Activated CD4-positive, alpha-beta T cell treated with anti-CD3 and anti-CD28 coated beads, Interleukin-2, Interleukin-6, amounts not matched to agents 100 ng/mL and 50 ng/mL, durations not matched to agents 16 hours and 8 hours (primary cell): ENCODE measurements at places on chromosomes 7 and 10.
A peak's percentile ranks its signal among the peaks of the same experiment; 100 is the strongest.

DNA sequence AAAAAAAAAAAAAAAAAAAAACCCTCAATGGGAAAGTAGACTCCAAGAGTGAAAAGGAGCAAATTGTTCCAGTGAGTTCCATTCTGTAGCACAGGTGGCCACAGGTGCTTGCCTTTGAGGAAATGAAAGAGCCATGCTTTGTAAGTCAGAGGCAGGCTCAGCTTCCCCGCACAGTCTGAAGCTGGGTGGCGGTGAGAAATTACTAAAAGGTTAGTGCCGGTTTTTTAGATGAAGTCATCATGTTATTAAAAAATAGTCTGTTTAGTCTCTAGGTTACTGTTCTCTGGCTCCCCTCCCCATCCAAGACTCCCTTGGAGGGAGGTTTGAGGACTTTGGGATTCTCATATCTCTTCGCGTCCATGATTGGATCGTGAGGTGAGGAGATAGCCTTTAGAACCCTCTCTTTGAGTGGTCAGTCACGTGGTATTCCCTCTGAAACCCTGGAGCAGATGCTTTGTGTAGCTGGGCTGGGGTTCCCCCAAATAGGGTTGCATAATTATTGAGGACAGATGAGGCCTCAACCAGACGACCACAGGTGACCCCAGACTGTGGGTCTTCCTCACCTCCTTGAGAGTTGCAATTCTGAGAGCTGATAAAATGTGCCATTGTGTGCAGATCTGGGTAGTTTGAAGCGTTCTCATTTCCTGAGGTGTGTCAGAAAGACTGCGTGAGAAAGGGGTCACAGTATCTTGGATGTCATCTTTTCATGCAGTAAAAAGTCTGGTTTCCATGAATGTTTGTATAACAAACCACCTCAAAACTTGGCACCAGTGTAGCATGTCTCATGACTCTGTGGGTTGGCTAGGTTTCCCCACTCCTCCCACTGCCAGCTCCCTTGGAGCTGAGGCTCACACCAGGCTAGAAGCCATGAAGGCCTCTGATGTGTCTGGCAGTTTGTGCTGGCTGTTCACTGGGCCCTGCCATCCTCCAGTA lies 27.1 kb downstream of the OGDH start:
- peak; percentile 73 for DNase-seq

DNA sequence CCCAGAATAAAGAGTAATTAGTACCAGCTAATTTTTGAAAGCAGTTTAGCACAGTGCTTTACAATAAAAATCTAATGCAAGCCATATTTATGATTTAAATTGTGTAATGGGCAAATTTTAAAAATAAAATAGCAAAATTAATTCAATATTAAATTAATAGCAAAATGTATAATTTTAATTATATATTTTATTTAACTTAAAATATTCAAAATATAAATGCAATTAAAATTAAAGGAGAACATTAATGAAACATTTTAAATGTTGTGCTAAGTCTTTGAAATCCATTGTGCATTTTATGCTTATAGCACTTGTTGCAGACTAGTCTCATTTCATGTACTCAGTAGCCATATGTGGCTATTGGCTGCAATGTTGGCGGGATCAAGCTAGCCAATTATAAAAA lies 367.6 kb downstream of the SUGCT start:
- no peak for DNase-seq

GRCh38 chr7:76352193-76352592 lies 6.6 kb downstream of the YWHAG start:
- no peak for DNase-seq

GRCh38 chr10:30959836-30960210 lies 71.8 kb downstream of the ZNF438 start:
- DNase-seq: no peak

DNA sequence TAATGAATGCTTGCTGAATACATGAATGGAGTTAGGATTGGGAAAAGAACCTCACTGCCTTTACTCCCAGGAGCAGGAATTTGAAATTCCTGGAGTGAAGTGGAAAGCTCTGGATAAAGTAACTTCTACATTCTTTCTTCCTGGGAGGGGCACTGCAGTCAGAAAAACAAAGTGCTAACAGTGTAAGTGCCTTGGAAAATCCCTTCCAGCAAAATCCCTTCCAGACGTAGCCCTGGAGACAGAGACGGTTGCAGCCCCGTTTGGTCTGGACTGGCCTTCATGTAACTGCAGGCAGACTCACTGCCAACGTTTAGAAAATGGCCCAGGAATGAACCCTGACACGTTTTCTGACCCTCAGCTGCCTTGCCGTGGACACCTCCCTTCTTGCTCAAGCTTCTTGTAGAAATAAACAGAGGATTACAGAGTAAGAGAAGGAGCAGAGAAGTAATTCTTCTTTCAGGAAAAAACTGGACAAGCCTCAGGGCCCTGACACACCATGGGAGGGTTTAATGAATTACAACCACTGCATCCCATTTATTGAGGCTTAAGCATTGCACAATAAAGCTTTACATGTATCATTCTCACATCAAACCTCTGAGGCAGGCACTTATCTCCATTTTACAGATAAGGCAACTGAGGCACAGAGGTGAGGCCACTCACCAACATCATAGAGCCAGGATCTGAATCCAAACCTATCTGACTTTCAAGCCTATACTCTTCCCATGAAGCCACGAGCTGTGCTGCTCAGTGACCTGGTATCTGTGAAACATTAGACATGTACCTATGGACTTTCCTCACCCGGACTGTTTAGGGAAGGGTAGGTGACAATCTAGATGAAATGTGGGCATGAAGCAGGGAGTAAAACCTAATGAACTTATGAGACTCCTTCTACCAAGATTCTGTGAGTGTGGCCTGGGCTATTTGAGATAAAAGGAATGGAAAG lies 7.8 kb downstream of the ITPRIP start:
- DNase-seq: no peak

GRCh38 chr10:77514870-77515269 lies 122.7 kb downstream of the KCNMA1 start:
- no peak for DNase-seq

DNA sequence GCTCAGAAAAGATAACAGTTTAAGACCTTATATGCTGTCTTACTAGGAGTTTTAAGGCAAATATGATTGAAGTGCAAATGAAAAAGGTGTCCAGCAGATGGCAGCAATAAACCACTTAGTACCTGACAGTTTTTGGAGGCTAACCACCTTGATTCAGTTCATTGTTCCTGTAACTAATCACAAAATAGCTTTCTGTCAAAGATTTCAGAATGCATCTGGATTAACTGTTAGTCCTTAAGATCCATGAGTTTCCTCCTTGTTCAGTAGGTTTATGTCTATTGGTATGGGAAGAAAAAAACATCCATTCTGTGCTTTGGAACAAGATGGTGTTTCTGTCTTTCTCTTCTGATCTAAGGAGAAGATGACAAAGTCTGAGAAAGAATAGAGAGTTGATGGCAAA lies 46.6 kb downstream of the CCSER2 start:
- peak; percentile 66 for DNase-seq

DNA sequence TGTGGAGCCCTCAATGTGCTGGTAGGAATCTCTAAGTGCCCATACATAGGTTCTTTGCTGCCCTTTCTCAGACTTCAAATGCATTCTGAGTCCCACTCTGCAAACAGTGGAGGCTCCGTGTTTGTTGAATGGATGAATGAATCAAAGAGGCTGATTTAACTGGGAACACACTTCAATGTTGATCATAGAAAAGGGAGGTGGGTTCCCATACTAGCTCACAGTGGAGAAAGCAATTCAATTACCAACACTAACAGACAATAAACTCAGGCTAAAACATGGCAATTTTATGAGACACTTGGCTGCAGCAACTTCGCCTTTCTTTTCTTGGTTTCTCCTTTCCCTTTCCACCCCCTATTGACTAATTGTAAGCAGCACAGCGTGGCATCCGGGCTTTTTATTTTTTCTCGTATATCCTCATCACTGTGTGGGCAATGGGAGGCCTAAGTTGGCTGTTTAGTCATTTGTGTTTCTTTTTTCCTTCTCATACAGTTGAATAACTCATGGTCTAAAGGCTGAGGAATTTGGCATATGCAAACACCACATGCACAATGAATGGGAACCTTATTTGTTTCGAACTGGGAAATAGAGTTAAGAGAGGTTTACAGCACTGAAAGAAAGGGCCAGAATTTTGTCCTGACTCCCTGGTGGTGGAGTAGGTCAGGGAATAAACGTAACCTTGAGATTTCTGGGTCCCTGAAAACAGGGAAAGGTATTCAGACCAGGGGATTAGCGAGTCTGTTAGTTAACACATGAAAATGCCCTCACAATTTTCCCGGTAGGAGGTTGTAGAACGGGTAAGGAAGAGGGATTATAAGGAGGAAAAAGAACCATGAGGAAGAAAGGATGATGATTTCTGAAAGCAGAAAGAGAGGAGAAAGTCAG lies 858.5 kb downstream of the KCNMA1 start:
- DNase-seq: no peak

DNA sequence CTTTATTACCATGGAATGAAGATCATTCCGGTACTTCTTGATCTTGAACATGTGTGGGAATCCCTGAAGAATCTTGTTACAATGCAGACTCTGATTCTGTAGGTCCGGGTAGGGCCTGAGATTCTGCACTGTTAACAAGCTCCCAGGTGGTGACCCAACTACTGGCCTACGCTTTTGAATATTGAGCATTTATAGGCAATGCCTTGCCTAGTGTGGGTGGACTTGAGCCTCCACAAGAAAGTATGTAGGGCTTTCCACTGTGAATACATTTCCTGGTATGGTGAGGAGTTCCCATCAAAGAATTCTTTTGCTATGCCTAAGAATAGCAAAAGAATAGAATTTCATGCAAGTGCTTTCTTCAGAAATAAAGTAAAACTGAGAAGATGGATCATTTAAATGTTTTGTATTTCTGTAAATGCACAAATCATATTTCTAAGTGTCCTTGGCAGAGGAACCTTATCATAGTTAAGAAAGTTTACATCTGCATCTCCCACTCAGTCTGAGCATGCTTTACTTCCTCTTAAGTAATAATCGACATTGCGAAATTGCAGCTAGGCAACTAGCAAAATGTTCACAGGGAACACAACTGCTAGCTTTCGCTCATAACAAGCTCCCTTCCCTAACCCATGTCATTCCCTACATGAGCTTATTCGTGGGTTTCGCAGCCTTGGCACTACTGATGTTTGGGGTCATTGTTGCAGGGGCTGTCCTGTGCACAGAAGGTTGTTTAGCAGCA lies 71.4 kb downstream of the AHR start:
- no peak for DNase-seq

GRCh38 chr7:103857435-103857834 lies 132.0 kb downstream of the RELN start:
- DNase-seq: no peak

DNA sequence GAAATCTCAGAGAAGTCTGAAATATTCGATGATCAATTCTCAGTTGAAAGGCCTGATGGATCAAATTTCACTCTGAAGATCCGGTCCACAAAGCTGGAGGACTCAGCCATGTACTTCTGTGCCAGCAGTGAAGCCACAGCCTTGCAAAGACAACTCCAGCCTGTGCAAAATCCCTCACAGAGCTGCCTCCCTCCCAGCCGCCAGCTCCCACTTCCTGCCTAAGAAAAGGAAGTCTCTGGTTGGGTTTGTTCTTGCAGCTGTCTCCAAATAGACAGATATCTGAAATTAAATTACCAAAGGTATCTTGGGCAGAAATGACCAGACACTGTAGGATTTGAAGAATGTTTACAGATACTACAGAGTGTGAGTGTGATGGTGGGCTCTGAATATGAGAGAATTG lies 43.4 kb upstream of the PRSS58 start:
- DNase-seq: no peak

DNA sequence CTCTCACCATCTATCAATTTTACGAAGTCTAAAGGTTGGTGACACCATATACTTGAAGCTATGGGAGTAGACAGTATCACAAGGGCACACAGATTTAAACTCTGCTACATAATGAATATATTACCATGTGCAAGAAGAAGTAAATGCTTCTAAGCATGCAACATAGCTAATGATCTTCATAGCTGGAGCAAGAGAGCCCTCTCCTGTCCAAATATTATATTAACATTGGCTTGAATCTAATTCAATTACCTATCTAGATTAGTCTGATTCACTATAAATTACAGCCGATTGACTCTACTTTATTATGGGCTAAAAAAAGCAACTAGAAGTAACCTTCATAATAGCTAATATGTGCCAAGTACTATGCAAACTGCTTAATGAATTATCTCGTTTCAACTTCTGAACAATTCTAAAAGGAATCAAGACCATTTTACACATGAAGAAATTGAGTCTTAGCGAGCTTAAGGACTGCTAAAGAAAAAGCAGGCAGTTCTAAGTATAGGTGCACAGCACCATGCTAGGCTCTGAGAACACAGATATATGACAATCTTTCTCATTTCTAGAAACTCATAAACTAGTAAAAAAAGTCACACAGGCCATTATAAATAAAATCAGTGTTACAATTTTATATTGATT lies 21.9 kb downstream of the FRA10AC1 start:
- DNase-seq: peak; percentile 13

GRCh38 chr10:132516771-132517725 lies 20.5 kb upstream of the INPP5A start:
- no peak for DNase-seq

DNA sequence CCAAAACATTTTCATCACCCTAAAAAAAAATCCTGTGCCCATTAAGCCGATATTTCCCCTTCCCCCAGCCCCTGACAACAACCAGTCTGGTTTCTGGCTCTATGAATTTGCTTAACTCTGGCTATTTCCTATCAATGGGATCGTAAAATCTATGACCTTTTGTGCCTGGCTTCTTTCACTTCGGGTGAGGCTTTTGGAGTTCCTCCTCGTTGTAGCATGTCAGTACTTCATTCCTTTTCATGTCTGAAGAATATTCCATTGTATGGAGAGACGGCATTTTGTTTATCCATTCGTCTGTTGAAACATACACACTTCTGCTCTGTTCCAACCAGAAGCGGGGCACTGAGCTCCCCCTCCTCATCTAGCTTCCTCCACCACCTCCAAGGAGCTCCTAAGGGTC lies 29.5 kb downstream of the TACC2 start:
- no peak for DNase-seq

DNA sequence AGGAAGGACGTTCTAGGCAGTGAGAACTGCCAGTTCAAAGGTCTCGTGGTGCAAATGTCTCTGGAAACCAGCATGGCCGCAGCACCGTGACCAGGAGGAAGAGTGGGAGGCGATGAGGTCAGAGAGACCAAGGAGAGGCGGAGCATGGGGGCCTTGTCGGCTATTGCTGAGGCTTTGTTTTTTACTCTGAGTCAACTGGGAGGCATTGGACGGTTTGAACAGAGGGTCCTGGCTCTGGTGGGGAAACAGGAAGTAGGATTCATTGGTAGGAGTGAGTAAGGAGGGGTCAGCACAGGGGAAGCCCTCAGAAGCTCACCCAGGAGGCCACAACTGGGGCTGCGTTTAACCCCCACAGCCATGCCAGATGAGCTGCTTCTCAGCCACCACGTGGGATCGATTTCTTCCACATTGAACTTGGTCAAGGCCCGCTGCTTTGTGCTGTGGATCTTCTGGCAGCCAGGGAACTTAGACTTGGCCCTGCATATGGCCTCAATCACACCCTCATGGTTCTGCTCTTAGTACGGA lies 22.2 kb upstream of the SH2B2 start:
- DNase-seq: no peak

- DNase-seq: no peak
These were observed 9.8 kb upstream of the LAMB1 start for GRCh38 chr7:108012499-108013430.

GRCh38 chr7:115850774-115851173 lies 179.8 kb downstream of the TFEC start:
- DNase-seq: no peak

GRCh38 chr7:151218170-151218569 lies 7.9 kb upstream of the H2BK1 start:
- DNase-seq: no peak

GRCh38 chr10:114714281-114714741 lies 56.2 kb upstream of the ABLIM1 start:
- no peak for DNase-seq
